Hepatocyte (in vitro differentiated cells): ENCODE measurements at places on chromosomes 3 and 15. TPM values are rescaled to one million over a fixed set of nuclear protein-coding genes. Genes with fewer than 3 reads are reported as not detected.
A peak's percentile ranks its signal among the peaks of the same experiment; 100 is the strongest.

- H3K27me3 ChIP-seq, result no peaks in the 10 kb centered on the region
- H3K4me1 ChIP-seq, result peaks cover 25% of the 10 kb centered on the region
- H3K36me3 ChIP-seq, result no peaks in the 10 kb centered on the region
These were observed 240.4 kb downstream of the RBMS3 start for GRCh38 chr3:29521293-29521692.

CNTN6 gene
- 3.2 and 4.8 TPM in 2 replicates for total RNA-seq

CDHR4 gene
- total RNA-seq, result 0.57 TPM in 1 of 2 replicates, not detected in the other

DNA sequence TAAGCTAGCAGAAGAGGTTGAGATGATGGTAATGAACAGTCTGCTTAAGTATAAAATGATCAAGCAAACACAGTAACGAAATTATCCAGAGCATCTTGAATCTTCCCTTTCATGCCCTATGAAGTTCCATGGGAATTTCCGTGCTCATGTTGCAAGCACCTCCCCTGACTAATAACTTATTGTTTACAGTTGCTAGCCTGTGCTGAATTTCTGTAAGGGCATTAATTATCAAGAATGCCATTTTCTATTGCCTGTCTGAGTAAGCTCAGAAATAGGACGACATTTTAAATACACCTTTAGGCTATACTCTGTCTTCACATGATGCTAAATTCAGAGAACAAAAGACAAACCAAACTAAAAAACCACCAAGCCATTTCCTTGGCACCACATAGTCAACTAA lies 257.5 kb upstream of the LRTM1 start:
- H3K4me1 ChIP-seq, result no peaks in the 10 kb centered on the region
- H3K27me3 ChIP-seq, result no peaks in the 10 kb centered on the region
- H3K27ac ChIP-seq, result peak overlapping the region; percentile 64
- no peak for DNase-seq
- H3K4me3 ChIP-seq, result no peak overlapping the region
- H3K36me3 ChIP-seq, result no peaks in the 10 kb centered on the region

CCR1 gene
- 2.7 and 3.5 TPM in 2 replicates for total RNA-seq

BMF gene
- total RNA-seq, result 33.9 and 41.8 TPM in 2 replicates

OR5K1 gene
- not detected in 2 replicates for total RNA-seq

- peak; percentile 72 for DNase-seq
- no peaks in the 10 kb centered on the region for H3K4me1 ChIP-seq
- H3K27me3 ChIP-seq, result no peaks in the 10 kb centered on the region
- H3K4me3 ChIP-seq, result no peak overlapping the region
- H3K36me3 ChIP-seq, result no peaks in the 10 kb centered on the region
- no peak overlapping the region for H3K27ac ChIP-seq
These were observed 68.5 kb downstream of the TMCC1 start for GRCh38 chr3:129824926-129825541.

GPR171 gene
- total RNA-seq, result not detected in 2 replicates

DNA sequence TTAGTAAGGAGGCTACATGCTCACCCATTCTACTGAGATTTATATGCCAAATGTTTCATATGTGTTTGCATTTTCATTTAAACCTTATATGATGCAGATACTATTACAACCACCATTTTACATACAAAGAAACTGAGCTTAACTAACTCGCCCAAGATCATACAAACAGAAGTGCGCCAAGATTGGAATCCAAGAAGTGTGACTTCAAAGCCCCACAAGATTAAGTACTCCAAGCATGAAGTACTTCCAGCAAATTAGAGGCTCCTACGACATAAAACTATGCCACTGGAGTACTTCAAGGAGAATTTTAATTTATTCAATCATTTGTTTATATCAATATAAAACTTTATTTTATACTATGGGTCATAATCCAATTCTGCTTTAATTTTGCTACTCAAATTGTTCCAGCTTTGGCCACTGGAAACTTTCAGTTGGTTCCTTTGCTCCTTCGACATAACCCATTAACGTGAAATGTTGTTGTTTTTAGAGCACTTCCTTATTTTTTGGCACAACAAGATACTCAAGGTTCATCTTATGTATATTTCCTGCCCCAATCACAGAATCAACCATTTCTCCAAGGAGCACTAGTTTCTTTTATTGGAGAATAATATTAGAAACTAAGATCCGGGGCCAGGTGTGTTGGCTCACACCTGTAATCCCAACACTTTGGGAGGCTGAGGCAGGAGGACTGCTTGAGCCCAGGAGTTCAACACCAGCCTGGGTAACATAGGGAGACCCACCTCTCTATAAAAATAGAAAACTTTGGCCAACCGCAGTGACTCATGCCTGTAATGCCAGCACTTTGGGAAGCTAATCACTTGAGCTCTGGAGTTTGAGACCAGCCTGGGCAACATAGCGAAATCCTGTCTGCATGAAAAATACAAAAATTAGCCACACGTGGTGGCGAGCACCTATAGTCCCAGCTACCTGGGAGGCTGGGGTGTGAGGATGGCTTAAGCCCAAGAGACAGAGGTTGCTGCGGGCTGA lies 10.4 kb downstream of the INO80 start:
- no peaks in the 10 kb centered on the region for H3K36me3 ChIP-seq
- DNase-seq, result no peak
- no peaks in the 10 kb centered on the region for H3K27me3 ChIP-seq
- H3K4me1 ChIP-seq, result no peaks in the 10 kb centered on the region

GRCh38 chr15:70077188-70078147 lies 20.2 kb downstream of the TLE3 start:
- H3K27ac ChIP-seq, result no peak overlapping the region
- H3K27me3 ChIP-seq, result no peaks in the 10 kb centered on the region
- peaks cover 27% of the 10 kb centered on the region for H3K4me1 ChIP-seq
- DNase-seq, result no peak

DNA sequence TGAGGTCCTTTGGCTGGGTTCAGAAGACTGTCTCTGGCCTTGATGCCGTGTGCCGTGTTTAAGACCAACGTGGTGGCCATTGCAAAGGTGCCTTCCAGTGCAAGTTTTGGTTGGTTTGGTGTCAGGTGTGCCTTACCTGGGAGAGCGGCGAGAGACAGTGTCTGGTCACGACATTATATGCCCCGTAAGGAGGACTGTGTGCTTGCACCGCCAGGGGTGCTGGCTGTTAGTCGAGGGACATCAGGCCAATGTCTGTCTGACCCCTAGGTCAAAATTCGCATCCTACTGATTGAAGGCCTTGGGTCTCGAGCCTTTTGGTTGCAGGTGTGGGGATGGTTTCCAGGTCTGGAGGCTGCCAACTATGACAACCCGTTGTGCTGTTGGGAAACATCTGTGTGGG lies 111.9 kb downstream of the SNRPN start:
- H3K4me1 ChIP-seq, result no peaks in the 10 kb centered on the region
- no peaks in the 10 kb centered on the region for H3K27me3 ChIP-seq

DNA sequence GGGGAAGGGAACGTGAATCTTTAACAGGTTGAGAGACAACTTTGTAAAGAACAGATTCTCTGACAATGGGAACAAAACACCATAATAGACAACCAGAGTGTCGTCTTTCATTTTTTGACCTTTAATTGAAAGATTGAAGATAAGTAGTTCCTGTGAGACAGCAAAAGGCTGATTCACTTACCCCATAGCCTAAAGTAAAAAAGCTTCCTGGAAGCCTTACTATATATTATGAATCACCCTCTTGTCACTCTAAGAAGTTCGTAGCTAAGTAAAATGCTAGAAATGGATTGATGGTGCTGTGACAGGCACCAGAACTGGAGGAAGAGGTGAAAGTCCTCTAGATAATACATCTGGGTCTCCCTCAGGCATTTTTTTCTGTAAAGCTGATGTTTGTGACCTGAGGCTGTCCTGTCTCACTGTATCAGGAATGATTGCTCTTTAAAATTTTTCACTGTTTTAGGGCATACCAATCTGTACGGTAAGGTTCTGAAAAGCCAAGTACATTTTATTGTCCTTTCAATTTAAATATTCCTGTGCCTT lies 824.6 kb upstream of the SEMA6D start:
- no peaks in the 10 kb centered on the region for H3K27me3 ChIP-seq
- peaks cover 7% of the 10 kb centered on the region for H3K4me1 ChIP-seq
- H3K36me3 ChIP-seq, result no peaks in the 10 kb centered on the region

GRCh38 chr15:65906396-65906795 lies 37.1 kb downstream of the RAB11A start:
- peak; percentile 30 for DNase-seq
- H3K4me1 ChIP-seq, result peaks cover 15% of the 10 kb centered on the region
- H3K27ac ChIP-seq, result peak overlapping the region; percentile 58
- H3K36me3 ChIP-seq, result no peaks in the 10 kb centered on the region
- H3K4me3 ChIP-seq, result no peak overlapping the region

DZIP3 gene
- 16.3 and 18.5 TPM in 2 replicates for total RNA-seq

DNA sequence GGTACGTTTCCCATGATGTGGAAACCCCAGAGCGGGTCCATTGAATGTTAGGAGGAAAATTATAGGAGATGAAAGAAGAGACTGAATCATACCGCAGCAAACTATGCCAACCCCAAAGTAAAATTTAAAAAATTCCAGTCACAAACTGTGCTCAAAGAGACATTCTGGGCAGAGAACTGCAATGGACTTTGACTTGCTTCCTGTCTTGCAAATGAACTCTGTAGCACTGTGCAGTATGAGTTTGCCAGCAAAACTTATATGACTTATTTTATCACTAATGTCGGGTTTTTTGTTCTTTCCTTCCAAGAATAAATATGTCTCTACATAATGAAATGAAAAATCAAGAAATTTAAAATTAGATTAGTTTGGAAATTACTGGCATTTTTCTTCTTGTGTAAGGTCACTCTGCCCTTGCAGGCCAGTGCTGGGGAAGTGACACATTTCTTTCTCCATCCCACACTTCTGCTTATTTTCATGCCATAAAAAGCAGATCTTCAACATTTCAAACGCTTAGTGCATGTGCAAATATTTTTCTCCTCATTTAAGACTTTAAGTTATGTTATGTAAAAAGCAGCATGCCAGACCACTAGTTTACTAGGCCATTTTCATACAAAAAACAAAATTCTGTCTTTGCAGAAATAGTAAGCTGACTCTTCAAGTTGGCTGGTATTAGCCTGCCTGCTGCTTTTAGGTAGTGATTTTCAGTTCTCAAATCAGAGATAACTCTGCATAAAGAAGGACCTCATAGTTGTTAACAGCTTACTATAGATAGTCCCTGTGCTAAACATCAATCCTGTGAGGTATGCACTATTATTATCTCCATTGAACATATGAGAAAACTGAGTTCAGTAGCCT lies 32.2 kb upstream of the SSR3 start:
- no peaks in the 10 kb centered on the region for H3K36me3 ChIP-seq
- H3K27ac ChIP-seq, result no peak overlapping the region
- no peak overlapping the region for H3K4me3 ChIP-seq
- no peak for DNase-seq
- H3K4me1 ChIP-seq, result no peaks in the 10 kb centered on the region

DNA sequence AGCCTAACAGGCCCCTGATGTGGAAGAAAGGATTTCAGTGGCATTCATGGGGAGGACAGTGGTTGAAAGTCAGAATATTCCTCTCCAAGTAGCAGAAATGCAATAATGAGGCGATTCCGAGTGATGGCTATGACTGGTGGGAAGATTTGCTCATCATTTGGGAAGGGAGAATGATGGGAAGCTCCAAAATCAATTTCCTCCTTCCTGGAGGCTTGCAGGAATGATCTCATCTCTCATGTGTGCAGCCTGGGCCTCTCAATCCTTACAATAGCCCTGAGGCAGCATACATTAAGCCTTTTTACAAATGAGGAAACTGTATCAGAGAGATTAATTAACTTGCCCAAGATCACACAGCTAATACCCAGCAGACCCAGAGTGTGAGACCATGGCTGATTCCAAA lies 58.7 kb downstream of the BOC start:
- no peak overlapping the region for H3K4me3 ChIP-seq
- H3K27me3 ChIP-seq, result no peaks in the 10 kb centered on the region
- DNase-seq, result no peak
- no peak overlapping the region for H3K27ac ChIP-seq

DNA sequence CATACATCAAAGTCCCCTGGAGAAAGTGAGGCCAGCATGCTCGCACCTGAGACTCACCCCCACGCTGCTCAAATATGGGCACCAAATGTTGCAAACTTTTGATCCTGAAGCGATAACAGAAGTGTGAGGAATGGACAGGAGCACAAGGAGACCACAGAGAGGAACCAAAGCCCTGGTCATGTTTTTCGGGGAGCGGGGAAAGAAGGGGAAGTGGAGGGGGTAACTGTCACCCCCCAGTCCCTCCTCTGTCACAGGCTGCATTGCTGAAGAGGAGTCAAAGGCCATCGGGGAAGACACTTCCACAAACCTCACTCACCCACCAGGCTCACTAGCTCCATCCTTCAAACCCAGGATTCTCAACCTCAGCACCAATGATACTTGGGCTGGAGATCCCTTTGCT lies 182.4 kb downstream of the UACA start:
- H3K4me1 ChIP-seq, result peaks cover 19% of the 10 kb centered on the region
- H3K4me3 ChIP-seq, result no peak overlapping the region
- no peaks in the 10 kb centered on the region for H3K36me3 ChIP-seq
- H3K27ac ChIP-seq, result no peak overlapping the region
- no peak for DNase-seq
- H3K27me3 ChIP-seq, result no peaks in the 10 kb centered on the region

GRCh38 chr3:14609941-14610340 lies 41.6 kb upstream of the CCDC174 start:
- peaks cover 11% of the 10 kb centered on the region for H3K27me3 ChIP-seq
- no peaks in the 10 kb centered on the region for H3K36me3 ChIP-seq
- DNase-seq, result no peak
- no peak overlapping the region for H3K27ac ChIP-seq
- H3K4me1 ChIP-seq, result no peaks in the 10 kb centered on the region

- no peak for DNase-seq
- no peaks in the 10 kb centered on the region for H3K36me3 ChIP-seq
- H3K27me3 ChIP-seq, result no peaks in the 10 kb centered on the region
- no peak overlapping the region for H3K4me3 ChIP-seq
- peak overlapping the region; percentile 85 for H3K27ac ChIP-seq
These were observed 68.3 kb downstream of the SMAD3 start for GRCh38 chr15:67133738-67134066.

GRCh38 chr3:170734735-170735065 lies 135.3 kb downstream of the RPL22L1 start:
- no peaks in the 10 kb centered on the region for H3K27me3 ChIP-seq
- no peaks in the 10 kb centered on the region for H3K36me3 ChIP-seq
- no peak overlapping the region for H3K4me3 ChIP-seq
- no peaks in the 10 kb centered on the region for H3K4me1 ChIP-seq

MORC1 gene
- 5.6 and 6.7 TPM in 2 replicates for total RNA-seq
